Suppressor macrophage treated with lipopolysaccharide for 1 hour (primary cell): ENCODE measurements at places on chromosomes 7 and 10.

DNA sequence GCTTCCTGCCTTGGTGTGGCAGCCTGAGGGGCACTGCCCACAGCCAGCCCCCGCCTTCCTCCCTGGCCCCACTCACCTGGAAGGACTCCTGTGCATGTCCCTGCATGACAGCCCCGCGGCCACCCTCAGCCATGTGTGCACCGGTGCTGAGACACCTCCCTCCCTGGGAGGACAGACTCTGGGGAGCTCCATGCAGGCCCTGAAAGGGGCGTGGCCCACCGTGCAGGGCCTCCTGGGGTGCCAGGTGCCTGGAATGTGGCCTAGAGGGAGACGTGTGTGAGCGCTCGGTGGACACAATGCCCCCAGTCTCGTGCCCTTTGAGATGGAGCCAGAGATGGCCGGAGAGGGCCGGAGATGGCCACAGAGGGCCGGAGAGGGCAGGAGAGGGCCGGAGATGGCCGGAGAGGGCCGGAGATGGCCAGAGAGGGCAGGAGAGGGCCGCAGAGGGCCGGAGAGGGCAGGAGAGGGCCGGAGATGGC, 59.1 kb upstream of the PPP2R2D start:
- DNase-seq: no peak

DNA sequence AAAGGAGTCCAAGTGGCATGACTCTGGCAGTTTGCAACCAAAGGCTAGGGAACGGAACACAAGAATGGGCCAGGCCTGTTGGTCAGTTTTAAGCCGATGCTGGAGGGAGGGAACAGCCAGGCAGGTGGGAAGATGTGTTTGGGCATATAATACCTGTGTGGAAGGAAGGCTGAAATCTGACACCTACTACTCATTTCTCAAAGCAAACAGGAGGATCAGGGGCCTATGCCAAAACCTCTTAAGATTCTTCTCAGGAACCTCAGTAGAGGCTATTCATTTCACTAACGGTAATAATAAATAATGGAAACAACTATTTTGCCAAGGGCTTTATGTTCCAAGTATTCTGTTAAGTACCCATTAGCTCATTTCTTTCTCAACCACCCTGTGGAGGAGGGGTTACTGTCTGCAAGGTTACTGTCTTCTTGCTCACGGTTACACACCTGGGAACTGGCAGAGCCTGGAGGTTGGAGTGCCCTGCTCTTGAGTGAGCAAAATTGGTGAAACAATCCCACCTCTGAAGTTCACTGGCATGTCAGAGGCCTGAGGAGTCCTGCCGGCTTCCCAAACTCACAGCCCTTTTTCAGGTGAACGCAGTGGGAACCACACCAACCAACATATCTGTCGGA, 35.5 kb downstream of the GOT1 start:
- no peak for DNase-seq

DNA sequence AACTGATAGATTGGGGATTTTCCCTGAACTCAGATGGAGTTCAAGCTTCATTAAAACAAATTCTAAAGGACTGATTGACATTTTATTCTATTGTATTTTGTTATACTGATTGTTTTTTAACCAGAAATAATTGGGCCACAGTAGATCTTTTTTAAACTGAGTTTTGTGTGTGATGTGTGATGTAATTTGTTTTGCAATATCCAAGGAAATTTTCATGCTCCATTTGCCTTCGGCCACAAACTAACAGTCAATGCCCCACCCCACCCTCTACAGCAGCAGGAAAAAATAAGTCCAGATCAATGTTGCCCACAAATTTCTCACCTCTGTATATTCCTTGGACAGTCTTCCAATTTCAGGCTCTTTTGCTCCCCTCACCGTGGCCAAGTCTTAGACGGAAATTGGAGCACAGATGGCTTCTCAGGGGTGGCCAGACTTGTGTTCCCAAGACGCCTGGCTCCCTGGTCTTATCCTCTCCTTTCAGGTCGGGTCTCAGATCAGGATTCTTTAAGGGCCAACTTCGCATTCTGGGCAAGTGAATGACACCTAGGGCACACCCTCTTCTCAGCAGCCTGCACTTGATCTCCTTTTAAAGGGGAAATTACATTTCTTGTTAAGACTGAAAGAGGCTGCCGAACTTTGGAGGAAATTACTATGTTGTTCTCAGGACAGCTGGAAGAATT, at the start of gene SVOPL:
TSS of gene SVOPL (minus strand) at position 506 of the 680 bp plus-strand sequence. CDS start 22,317 bp downstream, outside the sequence.
- DNase-seq: no peak

DNA sequence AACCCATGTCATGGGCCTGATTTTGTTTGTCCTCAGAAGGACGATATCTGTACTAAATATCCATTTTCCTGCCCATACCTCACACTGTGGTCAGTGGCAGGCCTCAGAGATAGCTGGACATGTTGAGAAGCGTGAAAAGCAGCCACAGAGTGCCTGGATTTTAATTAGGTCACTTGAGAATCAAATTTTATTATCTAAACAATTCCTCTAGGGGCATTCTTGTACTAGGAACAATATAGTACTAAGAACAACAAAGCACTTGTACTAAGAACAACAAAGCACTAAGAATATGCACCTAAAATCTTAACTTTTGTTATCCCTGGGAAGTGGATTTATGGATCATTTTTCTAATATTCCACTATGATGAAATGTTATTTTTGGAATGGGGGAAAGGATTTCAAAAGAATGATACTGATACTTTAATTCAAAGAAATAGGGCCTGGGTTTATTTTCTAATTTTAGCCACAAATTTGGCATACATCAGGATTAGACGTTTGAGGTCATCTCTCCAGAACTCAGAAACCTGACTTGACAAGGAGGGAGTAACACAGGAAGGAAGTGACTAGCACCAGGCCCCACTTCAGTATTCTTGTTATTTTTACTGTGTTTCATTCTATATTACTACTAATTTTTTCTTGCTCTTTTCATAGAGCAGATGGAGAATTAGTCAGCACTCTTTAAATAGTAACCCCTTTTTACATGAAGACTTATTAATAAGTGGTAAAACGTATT, 112.2 kb downstream of the EXOC4 start:
- no peak for DNase-seq

DNA sequence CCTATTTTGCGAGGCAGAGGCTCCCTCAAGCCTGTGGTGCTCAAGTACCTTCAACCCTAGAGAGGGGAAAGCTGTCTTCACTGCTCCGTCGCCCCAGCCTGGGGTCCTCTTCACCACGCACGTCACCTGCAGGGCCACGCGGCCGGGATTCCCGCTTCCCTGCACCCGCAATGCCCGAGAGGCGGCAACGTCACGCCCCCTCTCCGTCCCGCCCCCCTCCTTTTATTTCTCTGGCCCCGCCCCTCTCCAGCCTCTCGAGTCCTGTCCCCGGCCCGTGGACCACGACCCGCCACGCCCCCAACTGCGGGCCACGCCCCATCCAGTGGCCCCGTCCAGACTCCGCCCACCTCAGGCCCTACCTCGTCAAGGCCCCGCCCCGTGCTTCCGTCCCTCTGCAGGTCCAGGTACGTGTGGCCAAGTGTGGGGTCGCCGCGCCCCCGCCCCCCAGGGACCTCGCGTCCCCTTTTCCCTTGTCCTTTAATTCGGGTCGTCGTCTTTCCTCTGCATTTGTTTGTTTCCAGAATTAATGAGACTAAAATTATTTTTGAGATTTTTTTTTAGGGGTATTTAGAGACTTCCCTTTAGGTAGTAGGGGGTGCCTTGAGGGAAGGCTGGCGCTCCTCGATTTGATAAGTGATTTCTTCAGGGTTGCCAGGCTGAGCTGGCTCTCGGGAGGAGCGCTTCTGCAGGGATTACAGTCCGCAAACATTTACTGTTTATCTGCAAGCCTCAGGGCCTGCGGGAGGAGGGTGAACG, 69.8 kb upstream of the BAIAP2L1 start:
- peak; percentile 35 for DNase-seq

DNA sequence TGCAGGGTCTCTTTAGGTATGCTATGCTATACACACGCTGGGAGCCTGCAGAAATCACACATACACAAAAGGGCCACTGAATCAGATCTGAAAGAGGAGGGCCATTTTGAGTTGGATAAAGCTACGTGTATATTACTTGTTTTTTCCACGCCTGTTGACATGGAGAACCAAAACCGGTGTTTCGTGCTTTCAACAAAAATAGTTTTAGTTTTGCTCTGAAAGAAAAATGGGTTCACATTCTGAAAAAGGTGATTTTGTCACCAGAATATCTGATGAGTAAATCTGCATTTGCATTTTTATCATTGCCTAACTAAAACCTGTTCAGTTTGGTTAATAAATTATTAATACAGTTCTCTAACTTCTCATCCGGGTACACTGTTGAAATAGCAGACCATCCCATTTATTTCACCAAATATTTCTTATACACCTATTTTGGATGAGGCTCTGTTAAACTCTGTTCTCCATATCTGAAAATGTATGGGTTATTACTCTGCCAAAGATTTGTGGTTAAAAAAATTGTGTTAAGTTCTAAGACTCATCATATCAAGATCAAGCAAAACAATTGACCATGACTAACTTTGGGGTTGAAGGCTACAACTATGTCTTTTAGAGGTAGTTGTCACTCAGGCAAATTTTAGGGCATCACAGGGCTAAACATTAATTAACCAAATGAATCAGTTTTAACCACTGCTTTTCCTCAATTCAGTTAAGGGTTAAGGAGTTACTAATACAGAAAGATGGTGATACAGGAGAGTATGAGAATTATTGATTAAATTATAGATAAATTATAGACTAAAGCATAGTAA, 101.2 kb upstream of the RPA3 start:
- DNase-seq: no peak

GRCh38 chr7:48207155-48207675, 36.0 kb downstream of the ABCA13 start:
- peak; percentile 68 for DNase-seq

DNA sequence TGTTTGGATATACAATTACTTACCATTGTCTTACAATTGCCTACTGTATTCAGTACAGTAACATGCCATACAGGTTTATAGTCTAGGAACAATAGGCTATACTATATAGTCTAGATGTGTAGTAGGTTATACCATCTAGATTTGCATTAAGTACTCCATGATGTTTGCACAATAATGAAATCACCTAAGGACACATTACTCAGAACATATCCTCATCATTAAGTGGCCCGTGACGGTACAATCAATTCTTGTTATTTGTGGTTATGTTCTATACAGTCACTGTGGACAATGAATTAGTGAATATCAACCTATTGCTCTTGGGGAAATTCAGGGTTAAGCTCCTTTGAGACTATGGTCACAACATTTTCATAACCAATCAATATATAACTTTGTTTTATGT, 75.6 kb downstream of the MICU1 start:
- DNase-seq: no peak

- DNase-seq: peak; percentile 5
These were observed 427.6 kb downstream of the THSD7A start for GRCh38 chr7:11404355-11404754.

GRCh38 chr10:114508376-114508775, 104.1 kb upstream of the AFAP1L2 start:
- DNase-seq: no peak

DNA sequence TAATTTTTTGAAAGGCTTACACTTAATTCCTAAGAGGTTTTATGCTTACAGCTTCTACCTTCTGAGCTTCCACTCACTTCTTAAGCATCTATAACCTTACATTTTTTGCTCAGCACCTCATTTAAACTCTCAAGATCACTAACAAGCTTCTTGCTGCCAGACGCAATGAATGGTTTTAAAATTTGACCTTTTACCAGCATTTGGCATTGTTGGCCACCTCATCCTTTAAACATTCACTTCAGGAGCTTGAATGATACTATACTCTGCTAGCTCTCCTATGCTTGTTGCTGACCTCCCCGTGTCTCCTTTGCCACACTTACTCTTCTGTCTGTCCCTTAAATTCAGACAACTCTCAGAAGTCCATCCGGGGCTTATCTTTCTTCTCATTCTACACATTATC, 37.7 kb upstream of the ODAD2 start:
- no peak for DNase-seq

- no peak for DNase-seq
These were observed 9.9 kb upstream of the TM9SF3 start for GRCh38 chr10:96596422-96597407.

DNA sequence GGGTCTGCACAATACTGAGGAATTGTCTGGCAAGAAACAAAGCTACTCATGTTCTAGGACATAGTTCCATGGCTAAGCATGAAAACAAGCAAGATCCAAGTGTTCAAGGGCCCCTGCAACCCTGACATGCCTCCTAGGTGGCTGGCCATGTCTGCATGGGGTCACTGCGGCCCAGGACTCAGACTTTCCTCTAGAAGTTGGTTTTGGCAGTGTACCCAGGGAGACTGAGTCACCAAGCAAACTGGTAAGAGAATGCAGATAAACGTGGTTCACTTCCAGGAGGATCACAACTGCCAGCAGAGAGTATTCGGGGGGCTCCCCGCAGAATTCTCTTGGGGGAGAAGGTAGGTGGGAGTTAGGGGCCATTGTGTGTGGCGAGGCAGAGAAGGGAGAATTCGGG, 7.4 kb upstream of the PFKFB3 start:
- DNase-seq: no peak

DNA sequence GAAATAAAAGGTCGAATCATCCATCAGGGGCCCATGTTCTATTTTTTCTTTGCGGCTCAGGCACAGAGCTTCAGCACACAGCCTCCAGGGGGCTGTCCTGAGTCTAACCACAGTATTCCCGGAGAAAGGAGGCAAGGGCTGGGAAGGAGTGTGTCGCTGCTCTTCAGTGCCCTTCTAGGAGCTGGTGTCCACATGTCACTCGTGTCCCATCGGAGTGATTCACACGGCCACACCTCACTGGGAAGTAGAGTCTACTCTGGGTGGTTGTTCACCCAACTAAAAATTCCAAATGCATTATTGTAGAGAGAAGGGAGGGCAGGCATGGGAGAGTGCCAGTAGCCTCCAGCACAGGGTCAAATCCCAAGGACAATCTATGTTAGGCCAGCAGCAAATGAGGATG, 114.8 kb upstream of the LANCL2 start:
- DNase-seq: peak; percentile 19

- no peak for DNase-seq
These were observed 543.0 kb upstream of the FZD8 start for GRCh38 chr10:36185097-36185496.

DNA sequence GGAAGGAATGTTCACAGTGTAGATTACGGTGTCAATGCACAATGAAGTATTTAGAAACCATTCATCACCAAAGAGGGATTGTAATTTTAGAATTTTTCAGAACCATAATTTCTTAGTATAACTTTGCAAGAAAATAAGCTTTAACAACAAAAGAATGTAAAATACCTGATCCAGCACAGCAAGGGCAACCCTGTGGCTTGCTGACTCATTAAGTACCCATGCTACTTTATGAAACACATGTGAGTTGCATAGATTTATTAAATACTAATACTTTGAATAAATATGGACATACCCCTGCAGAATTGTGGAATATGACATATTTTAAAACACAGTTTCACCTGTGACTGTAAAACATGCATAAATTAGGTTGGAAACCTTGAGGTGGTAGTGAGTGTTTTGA, 281.3 kb downstream of the ZNF248 start:
- no peak for DNase-seq

GRCh38 chr10:110138197-110138812, 69.1 kb upstream of the MXI1 start:
- DNase-seq: peak; percentile 78

DNA sequence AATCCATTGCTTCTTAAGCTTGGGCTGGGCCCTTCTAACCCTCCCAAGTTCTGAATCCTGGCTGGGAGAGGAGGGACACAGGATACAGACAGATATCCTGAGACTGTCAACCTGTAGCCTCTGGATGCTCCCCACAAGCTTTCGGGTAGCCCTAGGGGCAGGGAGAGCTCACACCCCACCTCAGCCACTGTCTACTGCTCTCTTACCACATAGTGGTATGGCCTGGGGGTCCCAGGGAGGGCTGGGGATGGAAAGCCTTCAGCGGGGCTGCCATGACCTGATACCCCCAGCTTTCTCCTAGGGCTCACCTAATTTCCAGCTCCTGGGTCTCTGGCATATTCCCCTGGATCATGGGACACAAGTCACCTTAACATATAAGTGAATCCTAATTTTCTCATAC, 25.1 kb downstream of the CRHR2 start:
- no peak for DNase-seq

GRCh38 chr7:47719675-47720074, 137.8 kb upstream of the TNS3 start:
- DNase-seq: no peak
